ENCODE measurements at places on chromosomes 12 and 14.

DNA sequence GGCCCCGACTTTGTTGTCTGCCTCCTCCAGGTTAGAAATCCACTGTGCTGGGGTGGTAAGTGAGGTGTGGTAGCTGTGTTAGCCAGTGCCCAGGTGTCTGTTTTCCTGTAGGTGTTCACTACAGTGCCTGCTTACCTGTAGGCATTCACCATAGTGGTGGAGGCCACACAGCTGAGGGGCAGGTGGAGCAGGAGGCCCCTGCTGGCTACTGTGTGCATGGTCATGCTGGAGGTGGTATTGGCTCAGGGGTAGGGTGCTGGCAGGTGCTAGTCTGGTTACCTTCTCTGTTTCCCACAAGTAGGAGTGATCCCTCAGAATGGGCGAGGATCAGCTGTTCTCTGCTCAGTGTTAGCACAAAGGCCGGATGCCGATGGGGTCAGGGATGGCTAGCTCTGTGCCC, 217.3 kb downstream of the SYT10 start:
- DNase-seq, result no peak

- DNase-seq, result no peak
Measured at GRCh38 chr14:69014829-69015259, 35.7 kb upstream of the ACTN1 start.

DNA sequence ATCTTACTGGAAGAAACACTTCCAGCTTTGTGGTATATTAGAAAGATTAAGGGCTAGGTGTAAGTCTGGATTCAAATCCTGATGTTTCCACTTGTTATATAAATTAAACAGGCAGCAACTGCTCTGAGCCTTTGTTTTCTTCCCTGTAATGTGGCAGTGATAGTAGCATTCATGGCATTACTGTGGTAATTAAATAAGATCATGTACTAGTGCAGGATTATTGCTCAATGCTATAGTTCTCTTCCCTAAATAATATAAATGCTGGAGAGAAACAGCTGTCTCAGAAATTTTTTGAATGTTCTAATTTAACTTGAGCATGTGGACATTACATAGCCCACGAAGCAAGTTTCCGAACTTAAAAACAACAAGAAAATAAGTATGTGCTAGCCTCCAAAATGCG, 5.4 kb downstream of the TMEM117 start:
- DNase-seq, result no peak

DNA sequence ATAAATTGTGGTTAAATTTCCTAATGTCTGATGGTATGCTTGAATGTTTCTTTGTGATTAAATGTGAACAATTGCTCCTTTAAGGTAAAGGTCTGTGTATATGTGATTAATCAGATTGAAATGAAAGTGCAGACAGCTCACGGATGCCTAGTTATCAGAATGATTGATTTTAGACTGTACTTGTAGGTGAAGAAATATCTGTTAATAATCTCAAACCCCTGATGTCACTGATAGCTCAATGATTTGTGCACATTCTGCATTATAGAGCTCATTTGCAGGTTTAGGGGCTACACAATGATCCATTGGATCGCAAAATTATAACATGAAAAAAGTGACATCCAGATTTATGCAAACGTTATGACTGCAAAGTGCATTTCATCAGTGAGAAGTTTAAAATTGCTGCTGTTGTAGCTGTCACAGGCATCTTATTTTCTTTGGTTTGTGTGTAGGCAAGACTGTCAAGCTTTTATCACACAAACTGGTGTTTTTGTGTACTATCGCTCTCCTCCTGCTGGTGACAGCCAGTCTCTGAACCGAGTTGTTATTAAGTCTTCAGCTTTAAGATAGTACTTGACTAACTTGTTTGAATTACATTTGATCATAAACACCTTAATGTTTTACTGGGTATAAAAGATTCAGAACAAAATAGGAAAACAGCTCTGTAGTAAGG, 103.4 kb upstream of the RMST start:
- DNase-seq, result no peak

DNA sequence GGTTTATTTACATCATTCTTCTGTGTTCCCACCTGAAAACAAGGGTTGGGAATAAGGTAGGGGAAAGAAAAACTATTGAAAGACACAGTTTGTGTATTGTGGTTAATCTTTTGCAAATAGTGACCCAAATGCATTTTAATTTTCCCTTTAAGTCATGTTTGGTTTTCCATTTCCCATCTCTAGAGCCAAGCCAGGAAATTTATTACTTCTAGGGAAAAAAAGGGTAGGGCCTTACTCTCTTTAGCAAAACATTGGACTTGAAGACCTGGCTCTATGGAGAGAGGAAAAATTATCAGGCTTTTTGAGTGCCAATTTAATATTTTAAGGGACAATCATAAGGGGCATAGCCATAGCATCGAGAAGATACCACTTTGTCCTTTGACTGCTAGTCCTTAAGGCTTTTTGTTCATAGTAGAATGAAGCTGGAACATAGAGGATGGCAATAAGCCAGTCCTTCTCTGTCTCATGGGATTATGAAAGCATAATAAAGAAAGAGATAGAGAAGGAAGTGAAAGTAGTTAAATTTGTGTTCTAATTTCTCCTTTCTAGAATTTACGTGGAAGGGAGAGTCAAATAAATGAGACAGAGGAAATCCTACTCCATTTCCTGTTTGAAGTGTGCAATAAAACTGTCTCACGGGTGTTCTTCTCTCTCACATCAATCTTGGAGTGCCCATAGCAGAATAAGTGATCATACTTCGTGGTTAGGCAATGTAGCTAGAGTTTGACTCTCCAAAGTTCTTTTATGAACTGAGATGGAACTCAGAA, 50.9 kb upstream of the PPFIA2 start:
- no peak for DNase-seq

GRCh38 chr12:55818140-55818728, 393 bp downstream of the ORMDL2 start:
- peak; percentile 45 for DNase-seq

- DNase-seq, result no peak
Measured at GRCh38 chr12:6316921-6317692, 6.6 kb downstream of the PLEKHG6 start.

GRCh38 chr12:143964-144649, 69.8 kb downstream of the SLC6A12 start:
- no peak for DNase-seq

DNA sequence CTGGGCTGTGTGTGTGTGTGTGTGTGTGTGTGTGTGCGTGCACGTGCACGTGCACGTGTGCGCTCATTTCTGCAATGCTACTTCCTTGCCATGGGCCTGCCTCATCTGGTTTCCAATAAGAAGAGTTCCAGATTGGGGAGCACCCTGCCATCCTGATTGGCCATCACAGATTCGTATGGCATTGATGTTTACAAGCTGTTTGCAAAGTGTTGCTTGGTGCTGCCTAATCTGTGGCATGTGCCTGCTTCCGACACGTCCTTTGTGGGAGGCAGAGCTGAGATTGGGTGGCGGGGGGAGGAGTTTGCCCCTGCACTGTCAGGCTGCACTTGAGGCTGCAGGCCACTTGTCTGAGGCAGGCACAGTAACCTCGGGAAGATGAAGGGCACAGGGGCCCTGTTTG, 39.2 kb downstream of the SAMD4A start:
- no peak for DNase-seq

DNA sequence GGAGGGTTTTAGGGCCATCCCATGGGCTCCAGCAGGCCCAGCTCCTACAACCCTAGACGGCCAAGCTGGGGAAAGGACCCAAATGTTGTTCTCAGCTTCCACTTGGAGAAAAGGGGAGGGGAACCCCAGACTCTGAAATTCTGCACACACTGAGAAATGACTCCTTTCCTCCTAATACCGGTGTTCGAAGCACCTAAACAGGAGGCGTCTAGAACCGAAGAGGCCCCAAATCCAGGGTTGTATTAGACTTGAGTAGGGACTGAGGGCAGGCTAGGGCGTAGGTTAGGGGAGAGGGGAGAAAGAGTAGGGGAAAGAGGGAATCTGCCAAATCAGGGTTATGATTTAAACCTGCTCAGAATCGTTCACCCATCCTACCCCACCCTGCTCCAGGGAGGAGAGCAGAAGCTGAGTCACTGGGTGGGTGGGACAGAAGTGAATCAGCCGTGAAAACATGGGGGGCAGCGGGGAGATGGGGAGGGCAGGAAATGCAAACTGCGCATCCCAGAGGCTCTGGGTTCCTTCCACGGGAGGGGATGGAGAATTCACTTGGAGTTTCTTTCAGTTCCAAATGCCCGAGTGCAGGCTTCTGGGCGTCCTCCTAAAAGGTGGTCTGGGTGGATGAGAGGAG, 1.0 kb downstream of the IGFBP6 start:
- DNase-seq, result no peak

DNA sequence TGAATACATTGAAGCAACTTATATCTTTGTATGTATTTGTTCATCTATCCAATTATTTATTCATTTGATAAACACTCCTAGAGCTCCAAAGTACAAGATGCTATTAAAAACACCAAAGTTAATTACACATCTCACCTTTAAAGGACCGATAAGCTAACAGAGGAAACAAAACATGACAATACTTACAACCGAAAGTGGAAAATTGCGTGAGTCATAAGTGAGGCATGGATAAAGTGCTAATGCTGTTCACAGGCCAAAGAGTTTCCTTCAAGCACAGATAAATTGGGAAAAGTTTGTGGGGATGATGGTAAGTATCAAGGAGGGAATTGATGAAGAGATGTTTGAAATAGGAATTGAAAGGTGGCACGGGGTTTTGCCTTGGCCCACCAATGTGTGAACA, 172.8 kb upstream of the KITLG start:
- DNase-seq, result no peak

DNA sequence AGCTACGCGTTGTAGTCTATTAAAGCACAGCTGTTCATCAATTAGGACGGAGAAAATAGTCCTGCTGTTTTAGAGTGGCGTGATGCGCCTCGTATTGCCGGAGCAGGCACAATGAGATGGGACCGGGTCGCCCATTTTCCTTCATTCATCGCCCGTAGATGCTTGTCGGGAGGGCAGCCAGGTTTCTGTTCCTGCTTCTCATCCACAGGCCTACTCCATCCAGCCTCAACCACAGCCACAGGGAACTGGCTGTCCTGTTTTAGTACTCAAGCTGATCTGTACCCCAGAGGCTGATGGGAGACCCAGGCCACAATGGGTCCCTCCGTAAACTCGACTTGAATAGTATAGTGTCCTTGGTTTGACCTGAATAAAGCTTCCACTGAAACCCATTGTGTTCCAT, 264.0 kb downstream of the VRK1 start:
- no peak for DNase-seq

DNA sequence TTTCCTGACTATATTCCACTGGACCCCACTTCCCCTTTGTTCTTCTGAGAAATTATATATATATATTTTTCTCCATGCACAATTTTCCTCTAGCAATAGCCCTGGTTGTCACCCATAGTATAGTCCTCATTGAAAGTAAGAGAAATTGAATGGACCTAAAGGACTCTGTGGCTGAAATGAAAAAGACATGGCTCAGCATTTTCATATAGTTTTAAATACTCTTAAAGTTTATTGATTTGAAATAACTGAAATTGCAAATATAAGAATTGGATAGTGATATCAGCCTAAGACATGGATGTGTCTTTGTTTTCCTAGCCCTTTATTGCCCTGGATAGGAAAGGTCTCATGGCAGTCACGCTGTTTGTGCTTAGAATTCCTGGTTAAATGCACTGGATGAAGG, 113.8 kb downstream of the ANO6 start:
- no peak for DNase-seq

DNA sequence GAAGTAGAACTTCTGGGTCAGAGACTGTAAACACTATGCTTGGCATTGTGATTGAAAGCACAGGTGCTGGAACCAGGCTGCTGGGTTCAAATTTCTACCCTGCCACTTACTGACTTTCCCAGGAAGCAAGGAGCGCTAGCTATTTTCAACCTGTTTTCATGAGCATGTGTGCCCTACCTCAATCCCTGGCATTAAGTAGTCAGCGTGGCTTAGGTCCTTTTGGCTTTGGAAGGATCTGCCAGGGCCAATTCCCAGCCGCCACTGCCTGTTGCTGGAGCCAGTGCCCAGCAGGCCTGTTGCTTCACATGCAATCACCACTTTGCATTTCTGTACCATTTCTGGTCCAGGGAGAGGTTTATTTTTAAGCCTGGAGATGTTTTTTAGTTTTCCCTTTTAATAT, 196.3 kb downstream of the TRHDE start:
- no peak for DNase-seq

DNA sequence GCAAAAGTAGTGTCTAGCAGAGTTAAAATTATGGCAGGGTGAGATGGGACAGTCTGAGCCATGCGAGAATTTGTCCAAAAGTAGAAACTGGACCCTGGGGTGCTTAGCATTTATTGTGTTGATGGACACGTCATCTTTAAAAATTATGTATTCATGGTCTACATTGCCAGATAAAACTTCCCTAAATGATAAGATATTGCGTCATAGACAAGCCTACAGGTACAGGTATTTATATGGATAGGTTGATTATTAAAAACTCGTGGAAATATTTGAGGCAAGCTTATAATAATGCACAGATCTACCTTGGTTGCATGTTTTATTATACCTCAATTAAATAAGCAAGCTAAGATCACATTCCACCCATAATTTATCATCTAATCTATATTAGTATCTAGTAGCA, 196.0 kb upstream of the PDZRN4 start:
- no peak for DNase-seq

DNA sequence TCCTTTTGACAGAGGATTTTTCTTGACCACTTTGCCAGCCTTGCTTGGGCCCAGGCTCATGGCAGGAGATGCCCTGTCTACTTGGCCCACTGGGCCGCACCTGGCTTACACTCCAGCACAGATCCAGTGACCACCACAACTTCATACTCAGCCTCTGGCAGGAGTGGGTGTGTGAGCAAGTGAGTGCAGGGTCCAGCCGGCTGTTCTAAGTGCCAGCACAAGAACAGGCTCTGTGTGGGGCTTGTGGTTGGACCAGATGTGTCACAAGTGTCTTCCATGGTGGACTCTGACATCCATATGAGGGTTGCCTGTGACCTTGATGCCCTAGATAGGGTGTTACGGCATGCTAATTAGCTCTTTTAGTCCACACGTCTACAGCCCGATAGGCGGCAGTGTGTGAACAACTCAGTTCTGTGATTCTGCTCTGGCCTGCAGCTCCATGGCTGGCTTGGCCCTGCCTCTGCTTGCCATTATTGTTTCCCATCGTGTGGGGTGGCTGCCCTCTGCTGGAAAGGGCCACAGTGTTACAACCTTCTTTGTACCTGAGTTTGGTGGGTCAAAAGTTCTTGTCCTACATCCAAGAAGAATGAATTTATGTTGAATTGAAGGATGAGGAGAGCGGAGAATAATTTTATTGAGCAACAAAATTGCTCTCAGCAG, 1089.1 kb downstream of the SLC6A15 start:
- DNase-seq, result no peak

- DNase-seq, result no peak
Measured at GRCh38 chr12:66203820-66204219, 14.8 kb downstream of the IRAK3 start.

- no peak for DNase-seq
Measured at GRCh38 chr14:92958373-92959188, 35.6 kb downstream of the CHGA start.

GRCh38 chr12:123105211-123105826, 45.6 kb downstream of the PITPNM2 start:
- no peak for DNase-seq

GRCh38 chr12:12081836-12082497, 11.2 kb downstream of the BCL2L14 start:
- DNase-seq, result peak; percentile 62
